ENCODE measurements at places on chromosomes 1 and 21.

- DNase-seq = no peak
Observed at GRCh38 chr21:44459712-44460440, 4.6 kb downstream of the LRRC3 start.

- peak; percentile 85 for DNase-seq
Observed at GRCh38 chr21:39387461-39388037, 38.7 kb upstream of the HMGN1 start.

- no peak for DNase-seq
Observed at GRCh38 chr21:37764691-37765090, 151.6 kb downstream of the KCNJ6 start.

DNA sequence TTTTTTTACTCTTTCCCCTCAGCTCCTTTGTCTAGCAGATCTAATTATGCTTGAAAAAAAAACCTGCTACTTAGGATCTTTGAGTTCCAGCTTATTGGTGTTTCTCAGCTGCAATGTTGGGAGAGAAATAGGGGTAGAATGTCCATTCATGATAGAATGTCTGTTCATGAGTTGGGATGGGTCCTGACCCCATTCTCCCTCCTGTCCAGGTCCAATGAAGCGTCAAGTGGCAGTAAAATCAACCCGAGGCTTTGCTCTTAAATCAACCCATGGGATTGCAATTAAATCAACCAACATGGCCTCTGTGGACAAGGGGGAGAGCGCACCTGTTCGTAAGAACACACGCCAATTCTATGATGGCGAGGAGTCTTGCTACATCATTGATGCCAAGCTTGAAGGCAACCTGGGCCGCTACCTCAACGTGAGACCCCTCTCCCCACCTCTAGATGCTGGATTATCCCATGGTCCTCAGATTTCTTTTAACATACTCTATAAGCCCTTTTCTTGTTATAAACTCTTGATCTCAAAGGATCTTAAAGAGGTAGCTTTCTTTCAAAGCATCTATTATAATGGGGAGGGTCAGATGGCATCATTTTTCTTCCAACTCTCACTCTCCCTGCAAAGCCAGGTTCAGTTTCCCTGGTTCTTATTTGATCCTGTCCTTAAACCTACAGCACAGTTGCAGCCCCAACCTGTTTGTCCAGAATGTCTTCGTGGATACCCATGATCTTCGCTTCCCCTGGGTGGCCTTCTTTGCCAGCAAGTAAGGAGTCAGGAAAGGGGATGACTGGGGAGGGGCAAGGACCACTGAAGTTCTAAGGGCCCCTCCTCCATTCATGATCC, 11.1 kb downstream of the CERS2 start:
- DNase-seq = no peak

GRCh38 chr1:50271337-50271736, 151.9 kb downstream of the DMRTA2 start:
- no peak for DNase-seq

DNA sequence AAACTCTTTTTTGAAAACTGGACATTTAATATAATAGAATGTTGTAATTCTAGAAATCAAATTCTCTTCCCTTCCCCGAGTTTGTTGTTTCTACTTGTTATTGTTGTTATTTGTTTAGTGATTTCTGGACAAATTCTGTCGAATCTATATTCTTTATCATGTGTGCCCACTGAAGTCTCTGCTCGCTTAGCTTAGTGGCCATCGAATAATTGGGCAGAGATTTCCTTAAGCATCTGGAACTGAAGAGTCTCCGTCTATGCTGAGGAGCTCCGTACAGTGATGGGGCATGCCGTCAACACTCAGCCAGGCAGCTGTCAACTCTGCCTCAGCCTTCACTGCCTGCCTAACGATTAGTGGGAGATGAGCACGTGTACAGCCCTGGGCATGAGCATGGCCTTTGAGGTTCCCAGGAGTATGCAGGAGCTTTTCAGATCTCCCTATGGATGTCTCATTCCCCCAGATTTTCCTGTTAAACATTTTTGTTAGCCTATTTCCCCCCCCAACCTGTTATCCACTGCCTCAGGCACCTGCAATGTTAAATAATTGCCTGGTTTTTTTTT, 66.8 kb downstream of the SLX9 start:
- DNase-seq = no peak
